ENCODE measurements at places on chromosomes 11 and 22.
A peak's percentile ranks its signal among the peaks of the same experiment; 100 is the strongest.

GRCh38 chr11:6405052-6405667, 13.7 kb downstream of the APBB1 start:
- no peak overlapping the region for H3K4me3 ChIP-seq
- no peaks in the 10 kb centered on the region for H3K36me3 ChIP-seq
- H3K27ac ChIP-seq, result no peak overlapping the region
- no peak for DNase-seq
- peaks cover 24% of the 10 kb centered on the region for H3K4me1 ChIP-seq
- H3K27me3 ChIP-seq, result no peaks in the 10 kb centered on the region

- H3K27ac ChIP-seq, result peak overlapping the region; percentile 83
- H3K4me1 ChIP-seq, result peaks cover 47% of the 10 kb centered on the region
- H3K27me3 ChIP-seq, result no peaks in the 10 kb centered on the region
- H3K4me3 ChIP-seq, result peak overlapping the region; percentile 71
- H3K36me3 ChIP-seq, result no peaks in the 10 kb centered on the region
Measured at GRCh38 chr11:68213555-68214172, 568 bp upstream of the KMT5B start.

DNA sequence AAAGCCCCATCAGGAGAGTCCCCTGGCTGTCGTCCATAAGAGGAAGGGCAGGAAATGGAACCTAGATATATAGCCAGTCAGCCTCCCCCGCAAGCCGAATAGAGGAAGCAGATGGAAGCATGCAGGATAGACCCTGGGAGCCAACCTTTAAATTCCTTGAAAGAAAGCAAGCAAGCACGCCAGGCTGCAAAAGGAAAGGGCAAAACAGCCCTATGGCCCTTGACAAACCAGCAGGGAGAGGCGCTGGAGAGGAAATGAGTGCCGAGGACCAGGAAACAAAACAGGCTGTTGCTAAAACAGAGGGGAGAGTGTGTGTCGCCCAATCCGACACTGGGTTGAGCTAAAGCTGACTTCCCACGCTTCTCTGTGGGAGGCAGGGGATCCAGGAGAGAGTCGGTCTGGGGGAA, 203.5 kb upstream of the MTNR1B start:
- DNase-seq, result peak; percentile 90
- H3K4me3 ChIP-seq, result no peak overlapping the region
- peak overlapping the region; percentile 62 for H3K27ac ChIP-seq
- H3K27me3 ChIP-seq, result no peaks in the 10 kb centered on the region

DNA sequence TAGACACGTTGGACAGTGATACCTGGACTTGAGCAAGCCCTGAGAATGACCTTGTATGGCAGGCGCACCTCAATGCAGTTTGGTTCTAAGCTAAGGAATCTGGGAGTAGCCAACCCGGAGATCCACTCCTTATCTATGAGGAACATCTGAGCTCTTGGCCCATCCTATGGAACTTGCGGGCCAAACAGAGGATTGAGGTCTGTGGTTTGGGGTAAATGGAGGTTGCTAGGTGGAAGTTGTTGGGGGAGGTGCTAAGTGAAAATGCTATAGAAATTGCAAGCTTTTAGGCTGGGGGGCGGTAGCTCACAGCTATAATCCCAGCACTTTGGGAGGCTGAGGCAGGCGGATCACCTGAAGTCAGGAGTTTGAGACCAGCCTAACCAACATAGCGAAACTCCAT, 8.9 kb downstream of the GDPD5 start:
- no peak for DNase-seq
- H3K4me3 ChIP-seq, result no peak overlapping the region
- H3K4me1 ChIP-seq, result peaks cover 19% of the 10 kb centered on the region

- H3K27ac ChIP-seq, result no peak overlapping the region
- no peaks in the 10 kb centered on the region for H3K27me3 ChIP-seq
- no peak for DNase-seq
- no peak overlapping the region for H3K4me3 ChIP-seq
- H3K4me1 ChIP-seq, result peaks cover 23% of the 10 kb centered on the region
Measured at GRCh38 chr22:30637701-30638114, 2.1 kb downstream of the SLC35E4 start.

DNA sequence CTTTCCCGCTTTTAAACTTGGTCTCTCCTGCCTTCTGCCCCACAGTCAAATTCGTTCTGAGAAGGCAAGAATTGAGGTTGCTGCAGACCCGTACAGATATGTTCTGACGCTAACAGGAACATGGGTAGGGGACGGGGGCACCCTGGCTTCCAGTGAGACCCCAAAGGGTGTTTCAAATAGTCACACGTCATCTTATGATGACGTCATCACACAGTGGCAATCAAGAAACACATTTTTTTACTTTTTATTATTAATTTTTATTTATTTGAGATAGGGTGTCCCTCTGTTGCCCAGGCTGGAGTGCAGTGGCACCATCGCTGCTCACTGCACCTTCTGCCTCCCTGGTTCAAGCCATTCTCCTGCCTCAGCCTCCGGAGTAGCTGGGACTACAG, 22.9 kb upstream of the TESMIN start:
- no peak for DNase-seq
- H3K4me1 ChIP-seq, result no peaks in the 10 kb centered on the region
- no peaks in the 10 kb centered on the region for H3K27me3 ChIP-seq

GRCh38 chr11:33659370-33660139, 41.1 kb downstream of the C11orf91 start:
- H3K36me3 ChIP-seq, result no peaks in the 10 kb centered on the region
- no peak for DNase-seq
- no peaks in the 10 kb centered on the region for H3K27me3 ChIP-seq
- no peaks in the 10 kb centered on the region for H3K4me1 ChIP-seq

DNA sequence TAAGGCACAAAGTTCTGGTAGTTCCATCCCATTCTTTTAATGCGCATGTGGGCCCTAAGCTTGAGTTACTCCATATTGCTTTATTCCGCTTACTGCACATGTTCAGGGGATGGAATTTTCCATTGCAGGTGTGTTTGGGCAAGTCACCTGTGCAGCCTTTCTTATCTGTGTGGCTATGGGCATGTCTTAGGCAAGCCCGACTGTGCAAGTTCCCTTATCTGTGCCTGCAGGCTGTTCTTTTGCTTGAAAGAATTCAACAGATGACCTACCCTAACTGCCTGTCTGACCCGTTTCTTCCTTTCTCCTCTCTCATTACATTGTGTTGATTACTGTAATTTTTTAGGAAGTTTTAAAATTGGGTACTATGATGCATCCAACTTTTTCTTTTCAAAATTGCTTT, 363.6 kb downstream of the TTC28 start:
- no peaks in the 10 kb centered on the region for H3K27me3 ChIP-seq
- no peak overlapping the region for H3K27ac ChIP-seq
- H3K4me1 ChIP-seq, result no peaks in the 10 kb centered on the region
- DNase-seq, result no peak
- no peaks in the 10 kb centered on the region for H3K36me3 ChIP-seq

DNA sequence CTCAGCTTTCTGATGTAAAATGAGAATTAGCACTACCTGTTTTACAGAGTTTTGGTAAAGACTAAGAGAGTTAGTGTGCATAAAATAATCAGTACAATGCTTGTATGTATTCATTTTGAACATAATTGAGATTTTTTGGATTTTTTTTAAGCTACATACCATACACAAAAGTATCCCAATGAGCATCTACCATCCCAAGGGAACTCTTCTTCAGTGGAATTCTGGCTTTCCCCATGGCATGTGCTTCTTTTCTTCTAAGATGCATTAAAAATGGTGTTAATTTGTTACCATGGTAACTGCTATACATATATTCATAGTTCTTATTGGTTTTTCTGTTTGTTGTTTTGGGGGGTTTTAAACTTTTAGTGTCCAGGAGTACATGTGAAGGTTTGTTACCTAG, 17.7 kb downstream of the OR8D1 start:
- no peak for DNase-seq
- no peak overlapping the region for H3K27ac ChIP-seq
- H3K4me1 ChIP-seq, result no peaks in the 10 kb centered on the region
- no peaks in the 10 kb centered on the region for H3K36me3 ChIP-seq
- no peaks in the 10 kb centered on the region for H3K27me3 ChIP-seq
- H3K4me3 ChIP-seq, result no peak overlapping the region

GRCh38 chr11:104895634-104896033, 2.6 kb downstream of the CASP12 start:
- H3K36me3 ChIP-seq, result no peaks in the 10 kb centered on the region
- H3K4me1 ChIP-seq, result no peaks in the 10 kb centered on the region
- no peaks in the 10 kb centered on the region for H3K27me3 ChIP-seq
- peak; percentile 24 for DNase-seq
- no peak overlapping the region for H3K27ac ChIP-seq
- no peak overlapping the region for H3K4me3 ChIP-seq

- no peak for DNase-seq
- peaks cover 9% of the 10 kb centered on the region for H3K36me3 ChIP-seq
- H3K4me1 ChIP-seq, result no peaks in the 10 kb centered on the region
- H3K27me3 ChIP-seq, result no peaks in the 10 kb centered on the region
- no peak overlapping the region for H3K27ac ChIP-seq
Measured at GRCh38 chr11:13692172-13692571, 23.7 kb downstream of the FAR1 start.

- DNase-seq, result no peak
- H3K36me3 ChIP-seq, result no peaks in the 10 kb centered on the region
- H3K4me3 ChIP-seq, result no peak overlapping the region
- H3K4me1 ChIP-seq, result no peaks in the 10 kb centered on the region
Measured at GRCh38 chr11:122181893-122182292, 65.9 kb upstream of the BLID start.
